ENCODE measurements at places on chromosomes 11 and 22. TPM values are rescaled to one million over a fixed set of nuclear protein-coding genes. Genes with fewer than 3 reads are reported as not detected.

The UBXN1 gene
- total RNA-seq = 120 TPM

The STK33 gene
- total RNA-seq = 4.0 TPM

The SLC5A4 gene
- total RNA-seq = not detected

The PYGM gene
- total RNA-seq = 0.73 TPM

The XKR3 gene
- total RNA-seq = not detected

The SLC29A2 gene
- 5.8 TPM for total RNA-seq
